ENCODE measurements at places on chromosomes 13 and 19. TPM values are rescaled to one million over a fixed set of nuclear protein-coding genes. Genes with fewer than 3 reads are reported as not detected.

DNA sequence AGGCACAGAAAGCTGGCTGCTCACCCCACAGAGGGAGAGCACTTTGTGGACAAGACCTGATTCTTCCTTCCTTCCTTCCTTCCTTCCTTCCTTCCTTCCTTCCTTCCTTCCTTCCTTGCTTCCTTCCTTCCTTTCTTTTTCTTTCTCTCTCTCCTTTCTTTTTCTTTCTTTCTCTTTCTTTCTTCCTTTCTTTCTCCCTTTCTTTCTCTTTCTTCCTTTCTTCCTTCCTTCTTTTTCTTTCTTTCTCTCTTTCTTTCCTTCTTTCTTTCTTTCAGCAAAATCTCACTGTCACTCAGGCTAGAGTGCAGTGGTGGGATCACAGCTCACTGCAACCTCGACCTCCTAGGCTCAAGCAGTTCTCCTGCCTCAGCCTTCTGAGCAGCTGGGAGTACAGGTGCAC lies 263.9 kb downstream of the UQCRFS1 start:
- no peak for DNase-seq

Gene STAP2
- total RNA-seq: 28.9 TPM

GRCh38 chr13:29438769-29439168 lies 156.7 kb downstream of the SLC7A1 start:
- DNase-seq: no peak

Gene TNNT1
- total RNA-seq: 23.9 TPM

Gene PBX4
- total RNA-seq: 0.42 TPM

DNA sequence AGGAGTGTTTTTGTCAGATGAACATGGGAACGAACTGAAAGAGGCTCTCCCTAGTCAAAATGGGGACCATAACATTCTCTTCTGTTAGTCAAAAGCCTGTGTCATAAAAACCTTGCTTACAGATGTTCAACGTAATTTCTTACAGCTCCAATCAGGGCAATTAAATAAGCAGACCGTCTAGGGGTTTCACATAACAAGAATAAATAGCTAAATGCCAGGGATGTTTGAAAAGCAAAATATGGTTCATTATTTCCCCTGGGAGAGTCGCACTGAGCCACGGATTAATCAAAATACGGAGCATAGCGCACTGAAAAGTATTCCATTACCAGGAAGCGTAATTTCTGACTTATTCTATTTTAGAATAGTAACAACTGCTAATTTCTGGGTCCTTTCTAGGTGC lies 63.7 kb upstream of the MRI1 start:
- DNase-seq: no peak

GRCh38 chr13:34254366-34254765 lies 436.4 kb downstream of the RFC3 start:
- DNase-seq: no peak

Gene PRR19
- 0.51 TPM for total RNA-seq

GRCh38 chr13:100827489-100828176 lies 153.0 kb upstream of the TMTC4 start:
- DNase-seq: no peak

DNA sequence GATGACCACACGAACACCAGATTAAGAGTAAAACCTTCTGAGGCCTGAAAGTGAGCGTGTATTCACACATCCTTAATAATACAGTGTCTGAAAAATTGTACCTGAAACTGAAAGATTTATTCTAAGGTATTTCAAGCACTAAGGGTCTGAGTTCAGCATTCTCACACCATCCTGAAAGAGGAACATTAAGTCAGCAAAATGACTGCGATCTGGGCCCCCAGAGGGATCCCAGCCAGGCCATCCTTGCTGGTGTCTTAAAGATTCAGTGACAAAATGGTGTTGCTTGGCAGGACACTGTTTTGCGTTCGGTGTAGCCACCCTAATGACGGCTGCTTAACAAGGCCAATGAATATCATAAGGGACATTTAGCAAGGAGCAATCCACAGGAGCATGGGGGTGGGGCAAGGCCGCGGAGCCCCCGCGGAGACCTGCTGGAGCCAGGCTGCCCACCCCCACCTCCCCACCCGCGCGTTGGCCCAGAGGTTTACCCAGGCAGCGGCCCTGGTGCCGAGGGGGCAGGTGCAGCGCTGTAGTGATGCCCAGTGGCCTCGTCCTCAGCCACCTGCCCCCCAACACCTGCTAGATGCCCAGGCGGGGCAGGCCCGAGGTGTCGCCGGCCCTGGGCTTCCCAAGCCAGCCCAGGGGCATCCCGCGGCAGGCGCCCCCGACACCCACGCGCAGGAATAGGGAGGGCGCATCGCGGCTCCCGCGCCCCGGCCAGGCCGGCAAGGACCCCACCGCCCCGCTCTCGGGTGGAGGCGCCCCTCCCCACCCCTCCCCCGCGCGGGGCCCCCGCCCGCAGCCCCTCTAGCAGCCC lies 742 bp downstream of the NALCN start:
- no peak for DNase-seq

DNA sequence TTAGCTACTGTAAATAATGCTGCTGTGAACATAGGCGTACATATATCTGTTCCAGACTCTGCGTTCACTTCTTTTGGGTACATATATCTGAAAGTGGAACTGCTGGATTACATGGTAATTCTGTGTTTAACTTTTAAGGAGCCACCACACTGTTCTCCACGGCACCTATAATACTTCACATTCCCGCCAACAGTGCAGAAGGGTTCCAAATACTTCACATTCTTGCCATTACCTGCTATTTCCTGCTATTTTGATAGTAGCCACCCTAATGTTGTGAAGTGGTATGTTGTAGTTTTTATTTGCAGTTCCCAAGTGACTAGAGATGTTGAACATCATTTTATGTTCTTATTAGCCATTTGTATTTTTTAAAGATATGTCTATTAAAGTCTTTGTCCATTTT lies 377.4 kb upstream of the SLC10A2 start:
- DNase-seq: no peak

DNA sequence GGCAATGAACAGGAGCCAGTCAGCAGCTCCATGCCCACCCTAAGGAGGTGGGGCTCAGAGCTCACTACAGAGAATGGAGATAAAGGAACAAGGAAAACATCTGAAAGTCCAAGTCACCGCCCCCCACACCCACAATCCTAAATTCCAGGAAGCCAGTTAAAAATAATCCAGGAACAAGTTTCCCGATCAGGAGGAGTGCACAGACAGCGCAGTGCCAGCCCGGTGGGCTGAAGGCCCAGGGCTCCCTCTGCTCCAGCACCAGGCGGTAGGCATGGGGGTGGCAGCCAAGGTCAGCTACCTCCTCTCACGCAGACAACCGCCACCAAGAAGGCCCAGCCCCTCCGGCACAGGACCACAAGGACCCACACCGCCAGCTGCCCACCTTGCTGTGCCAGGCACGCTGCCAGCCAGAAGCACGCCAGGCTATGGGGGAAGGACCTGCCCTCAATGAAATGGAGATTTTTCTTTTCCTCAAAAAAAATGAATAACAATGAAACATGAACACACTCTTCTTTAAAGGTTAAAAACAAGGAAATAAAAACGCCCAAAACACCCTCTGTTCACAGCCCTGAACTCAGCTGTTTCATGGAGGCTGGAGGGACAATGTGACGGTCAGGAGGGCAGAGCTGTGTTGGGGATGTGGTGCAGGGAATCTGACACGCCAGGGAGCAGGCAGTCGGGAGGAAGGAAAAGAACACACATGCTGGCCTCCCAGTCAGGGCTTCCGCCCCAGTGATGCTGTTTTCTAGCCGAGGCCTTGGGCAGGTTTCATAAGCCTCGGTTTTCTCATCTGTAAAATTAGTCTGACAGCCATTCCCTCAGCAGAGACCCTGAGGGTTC lies 11.0 kb downstream of the STK24 start:
- no peak for DNase-seq

DNA sequence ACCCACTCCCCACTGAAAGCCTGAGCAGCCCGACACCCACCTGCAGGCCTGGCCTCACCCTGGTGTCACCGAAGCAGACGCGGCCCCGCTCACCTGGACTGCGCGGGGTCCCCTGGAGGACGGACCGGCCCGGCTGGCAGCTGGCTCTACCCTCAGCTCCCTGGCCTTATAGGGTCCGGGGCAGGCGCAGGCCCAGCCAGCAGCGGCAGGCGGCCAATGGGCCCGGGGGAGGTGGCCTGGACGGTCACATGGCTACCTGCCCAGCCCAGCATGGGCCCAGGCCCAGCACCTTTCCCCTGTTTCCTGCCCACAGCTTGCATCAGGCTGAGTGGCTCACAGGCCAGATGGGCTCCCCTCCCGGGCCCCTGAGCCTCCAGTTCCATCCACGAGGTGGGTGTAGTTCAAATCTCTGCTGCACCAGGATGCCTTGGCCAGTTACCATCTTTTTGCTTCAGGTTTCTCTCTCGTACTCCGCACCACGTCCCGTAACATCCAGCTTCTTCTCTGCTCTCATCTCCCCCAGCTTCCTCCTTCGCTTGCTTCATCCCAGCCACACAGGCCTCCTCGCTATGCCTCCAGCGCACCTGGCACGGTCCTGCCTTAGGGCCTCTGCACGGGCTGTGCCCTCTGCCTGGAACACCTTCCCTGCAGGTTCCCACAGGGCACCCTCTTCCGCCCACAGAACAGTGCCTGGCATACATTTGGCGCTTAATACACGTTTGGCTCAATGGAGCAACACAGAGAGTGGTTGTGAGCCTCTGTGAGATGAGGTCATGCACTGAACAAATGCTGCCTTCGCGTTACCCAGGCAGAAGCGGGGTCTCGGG lies at the start of gene PLIN4:
Gene PLIN4 (minus strand): TSS at position 142 of the 827 bp plus-strand sequence. CDS start 214 bp downstream, outside the sequence.
- DNase-seq: peak; percentile 86

Gene ATP4A
- total RNA-seq: not detected

Gene OR7D2
- not detected for total RNA-seq

- DNase-seq: no peak
Measured at GRCh38 chr13:105641121-105641520, 894.3 kb downstream of the EFNB2 start.

Gene C19orf18
- total RNA-seq: 0.11 TPM

- no peak for DNase-seq
Measured at GRCh38 chr19:11444059-11444458, 8.6 kb downstream of the PRKCSH start.

DNA sequence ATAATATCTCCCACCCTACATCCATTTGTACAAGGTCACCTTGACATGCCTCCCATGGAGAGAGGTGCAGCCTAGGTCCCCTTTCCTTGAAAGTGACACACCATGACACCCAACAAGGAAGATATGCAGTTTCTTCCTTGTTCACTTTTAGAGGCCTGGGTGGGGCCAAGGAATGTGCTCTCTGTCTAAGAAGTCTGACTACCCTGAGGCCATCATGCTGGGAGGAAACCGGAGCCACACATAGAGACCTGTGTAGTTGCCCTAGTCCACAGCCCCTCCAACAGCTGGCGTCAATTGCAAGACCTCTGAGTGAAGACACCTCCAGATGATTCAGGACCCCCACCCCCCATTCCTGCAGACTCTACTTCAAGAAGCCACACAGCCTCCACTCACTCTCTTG lies 11.0 kb downstream of the SYDE1 start:
- no peak for DNase-seq
